ENCODE measurements at places on chromosomes 3 and 15.

GRCh38 chr3:53581671-53582070, 87.3 kb downstream of the CACNA1D start:
- no peak for DNase-seq

GRCh38 chr3:123343296-123344174, 105.4 kb downstream of the ADCY5 start:
- no peak for DNase-seq

GRCh38 chr3:151835751-151836525, 22.0 kb downstream of the AADAC start:
- DNase-seq: no peak

GRCh38 chr3:116639641-116640040, 69.9 kb upstream of the TUSC7 start:
- DNase-seq: no peak

GRCh38 chr3:161423911-161424522, 52.7 kb upstream of the SPTSSB start:
- DNase-seq: no peak

DNA sequence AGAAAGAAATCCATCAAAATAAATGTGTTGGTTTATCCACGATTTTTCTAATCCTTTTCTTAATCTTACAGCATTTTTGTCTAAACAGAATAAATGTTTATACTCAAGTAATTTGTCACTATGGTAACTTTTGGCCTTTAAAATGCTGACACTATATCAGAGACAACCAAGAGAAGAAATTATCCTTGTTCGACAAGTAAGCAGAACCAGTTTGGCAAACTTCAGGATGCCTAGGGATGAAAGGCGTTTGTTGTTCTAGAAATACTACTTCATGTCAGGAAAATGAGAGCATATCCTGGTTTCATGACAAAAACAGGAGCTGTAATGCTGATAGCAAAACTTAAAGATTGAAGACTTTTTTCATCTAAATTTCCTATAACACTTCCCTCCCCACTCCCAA, 308.0 kb upstream of the ATP11B start:
- DNase-seq: no peak

DNA sequence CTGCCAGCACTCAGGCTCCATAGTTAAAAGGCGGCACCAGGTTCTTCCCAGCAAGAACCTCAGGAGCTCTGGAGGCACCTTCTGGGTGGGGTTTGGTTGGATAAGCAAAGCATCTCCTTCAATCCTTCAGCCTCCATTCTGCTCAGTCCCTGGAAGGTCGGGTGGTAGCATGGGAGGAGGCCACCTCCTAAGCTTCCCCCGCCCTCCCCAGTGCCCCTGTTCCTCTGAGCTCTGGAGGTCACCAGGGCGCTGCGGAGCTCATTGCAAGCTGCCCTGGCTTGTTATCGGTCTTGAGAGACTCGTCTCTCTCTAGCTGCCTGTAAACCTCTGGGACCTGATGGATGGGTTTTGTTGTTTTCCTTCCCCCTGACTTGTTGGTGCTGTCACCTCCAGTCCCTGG, 124.8 kb downstream of the RPLP1 start:
- DNase-seq: no peak

- no peak for DNase-seq
These were observed 451.5 kb upstream of the NECTIN3 start for GRCh38 chr3:110620118-110620517.

Data from left cardiac atrium (tissue), 4 donors.